NCI-H187 (cell line): ENCODE measurements at places on chromosomes 1 and 21.

DNA sequence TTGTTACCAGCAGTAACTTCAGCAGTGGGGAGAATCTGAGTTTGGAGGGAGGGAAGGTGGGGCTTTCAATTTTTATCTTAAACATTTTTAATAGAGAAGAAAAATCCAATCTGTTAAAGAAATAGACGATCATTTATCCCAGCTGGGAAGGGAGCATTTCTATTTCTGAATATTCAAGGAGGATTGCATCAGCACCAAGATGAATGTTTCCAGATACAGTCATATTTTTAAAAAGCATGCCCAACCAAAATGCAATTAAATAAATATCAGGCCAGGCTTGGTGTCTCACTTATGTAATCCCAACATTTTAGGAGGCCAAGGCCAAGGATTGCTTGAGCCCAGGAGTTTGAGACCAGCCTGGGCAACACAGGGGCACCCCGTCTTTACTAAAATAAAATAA is 1.7 kb upstream of the ATP1A4 start:
- DNase-seq = no peak

- no peak for DNase-seq
These were observed 70.8 kb upstream of the COA6 start for GRCh38 chr1:234302354-234302962.

GRCh38 chr1:204751480-204751879 is 65.9 kb upstream of the LRRN2 start:
- DNase-seq = no peak

GRCh38 chr1:84919461-84919970 is 26.5 kb upstream of the LPAR3 start:
- DNase-seq = no peak

DNA sequence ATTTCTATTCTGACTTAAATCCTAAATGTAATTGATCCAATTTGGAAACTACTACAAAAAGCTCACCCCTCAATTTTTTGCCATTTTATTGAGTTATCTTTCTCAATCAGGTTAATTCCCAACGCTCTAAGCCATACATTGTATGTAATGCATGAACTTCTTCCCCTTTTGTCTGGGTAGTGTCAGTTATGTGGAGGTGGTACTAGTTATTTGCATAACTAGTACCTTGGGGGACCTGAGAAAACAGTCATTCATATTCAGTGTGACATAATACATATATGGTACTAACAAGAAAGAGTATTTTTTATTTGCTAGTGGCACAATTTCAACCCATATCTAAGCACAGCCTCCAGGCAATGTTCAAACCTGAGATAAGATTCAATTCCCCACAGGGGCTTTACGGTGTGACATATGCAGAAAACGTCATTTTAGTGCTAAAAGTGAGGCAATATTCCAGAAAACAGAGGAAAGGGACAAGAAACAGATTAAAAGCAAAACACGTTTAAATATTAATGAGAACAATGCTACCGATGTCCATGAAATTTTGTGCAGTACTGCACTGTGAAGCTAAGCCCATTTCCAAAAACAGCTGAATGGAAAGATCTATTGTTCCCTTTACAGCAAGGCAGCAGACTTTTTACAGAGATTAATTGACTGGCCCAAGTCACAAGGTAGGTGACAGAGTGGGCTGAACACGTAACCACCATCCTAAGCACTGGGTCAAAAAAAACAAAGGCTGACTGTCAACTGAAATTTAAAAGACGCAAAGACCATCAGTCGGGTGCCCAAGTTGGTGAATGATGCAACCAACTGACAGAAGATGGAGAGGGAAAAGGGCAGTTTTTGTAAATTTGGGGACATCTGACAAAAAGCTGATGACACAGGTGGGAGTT is 1.4 kb downstream of the HLCS start:
- DNase-seq = no peak

- DNase-seq = no peak
These were observed 158.5 kb downstream of the PCBP3 start for GRCh38 chr21:45801989-45802388.

- no peak for DNase-seq
These were observed 661.5 kb upstream of the ADGRL4 start for GRCh38 chr1:79667848-79668696.

DNA sequence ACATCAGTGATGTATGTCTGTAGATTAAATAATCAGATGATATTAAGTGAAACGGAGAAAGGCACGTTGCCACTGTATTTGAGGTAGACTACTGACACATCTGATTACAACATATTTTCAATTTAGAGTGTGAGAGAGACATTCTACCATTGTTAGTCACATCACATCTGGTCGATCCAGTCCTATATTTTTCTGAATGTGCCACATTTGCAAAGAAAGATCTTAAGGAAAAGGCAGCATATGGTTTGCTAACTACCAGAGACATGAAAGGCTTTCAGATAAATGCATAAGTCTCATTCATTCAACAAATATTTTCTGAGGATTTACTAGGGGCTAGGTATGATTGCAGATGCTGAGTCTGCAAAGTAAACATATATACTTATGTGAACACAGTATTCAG is 114.3 kb upstream of the RUNX1 start:
- no peak for DNase-seq

GRCh38 chr1:57796616-57797015 is 372.8 kb upstream of the DAB1 start:
- DNase-seq = no peak

DNA sequence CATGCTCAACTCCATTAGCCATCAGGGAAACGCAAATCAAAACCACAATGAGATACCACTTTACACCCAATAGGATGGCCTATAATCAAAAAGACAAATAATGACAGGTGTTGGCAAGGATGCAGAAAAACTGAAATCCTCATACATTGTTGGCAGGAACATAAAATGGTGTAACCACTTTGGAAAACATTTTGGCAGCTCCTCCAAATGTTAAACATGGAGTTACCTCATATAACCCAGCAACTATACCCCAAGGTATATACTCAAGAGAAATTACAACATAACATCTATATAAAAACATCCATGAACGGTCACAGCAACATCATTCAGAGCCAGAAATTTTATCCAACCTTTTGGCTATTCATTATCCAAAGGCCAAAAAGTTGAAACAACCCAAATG is 11.6 kb downstream of the EIF4G3 start:
- DNase-seq = no peak

DNA sequence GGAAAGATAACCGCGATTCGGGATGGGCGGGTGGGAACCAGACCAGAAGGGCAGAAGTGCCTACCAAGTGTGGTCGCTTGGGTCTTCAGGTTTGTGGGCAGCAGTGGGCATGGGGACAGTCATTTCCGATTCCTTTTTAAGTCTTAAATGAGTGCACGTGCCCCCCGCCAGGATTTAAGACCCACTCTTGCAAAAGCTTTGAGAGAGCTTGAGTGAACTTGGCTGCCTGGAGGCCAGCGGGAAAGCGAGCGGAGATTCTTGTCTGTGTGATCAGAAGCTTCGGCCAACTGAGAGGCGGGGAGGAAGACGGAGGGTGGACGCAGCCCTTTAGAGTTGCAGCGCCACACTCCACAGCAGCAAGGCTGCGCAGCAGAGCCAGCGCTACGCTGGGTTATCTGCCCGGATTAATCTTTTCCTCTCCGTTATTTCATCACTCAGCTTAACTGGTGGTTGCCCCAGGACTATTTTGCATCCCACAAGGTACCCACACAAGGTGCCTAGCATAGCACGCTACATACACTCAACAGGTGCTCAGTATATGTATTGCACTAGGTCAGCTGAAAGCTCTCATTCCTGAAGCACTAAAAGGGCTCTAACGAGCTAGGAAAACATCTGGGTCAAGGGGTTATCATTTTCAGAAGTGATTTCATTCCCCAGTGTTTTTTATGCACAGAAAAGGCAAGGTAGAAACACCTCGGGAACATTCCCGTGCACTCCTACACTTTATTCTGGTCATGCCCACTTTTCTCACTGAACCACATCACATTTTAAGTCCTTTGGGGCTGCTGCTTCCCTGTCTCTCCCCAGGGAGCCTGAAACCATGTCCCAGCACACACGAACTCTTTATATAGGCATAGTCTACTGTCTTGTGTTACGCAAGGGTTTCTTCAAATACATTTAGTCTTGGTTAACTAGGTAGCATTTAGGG is 1.5 kb upstream of the BATF3 start:
- DNase-seq = no peak

DNA sequence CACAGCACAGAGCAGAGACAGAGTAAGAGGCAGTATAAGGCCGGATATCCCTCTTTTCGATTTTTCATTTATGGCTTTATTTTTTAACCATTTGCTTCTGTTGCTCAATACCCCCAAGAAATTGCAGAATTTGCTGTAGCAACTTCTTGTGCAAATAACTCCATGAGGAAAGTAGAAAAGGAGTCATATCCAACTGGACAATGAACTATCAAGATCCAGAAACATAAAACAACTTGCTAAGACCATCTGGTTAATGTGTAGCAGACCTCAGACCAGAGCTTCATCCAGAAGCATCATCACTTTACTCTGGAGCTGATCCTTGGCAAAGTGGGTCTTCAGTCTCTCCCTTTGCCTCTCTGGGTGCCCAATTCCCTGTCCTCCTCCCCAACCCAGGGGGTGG is 45.9 kb downstream of the ZNF697 start:
- no peak for DNase-seq

- no peak for DNase-seq
These were observed 6.9 kb upstream of the SLC45A3 start for GRCh38 chr1:205687242-205687641.

DNA sequence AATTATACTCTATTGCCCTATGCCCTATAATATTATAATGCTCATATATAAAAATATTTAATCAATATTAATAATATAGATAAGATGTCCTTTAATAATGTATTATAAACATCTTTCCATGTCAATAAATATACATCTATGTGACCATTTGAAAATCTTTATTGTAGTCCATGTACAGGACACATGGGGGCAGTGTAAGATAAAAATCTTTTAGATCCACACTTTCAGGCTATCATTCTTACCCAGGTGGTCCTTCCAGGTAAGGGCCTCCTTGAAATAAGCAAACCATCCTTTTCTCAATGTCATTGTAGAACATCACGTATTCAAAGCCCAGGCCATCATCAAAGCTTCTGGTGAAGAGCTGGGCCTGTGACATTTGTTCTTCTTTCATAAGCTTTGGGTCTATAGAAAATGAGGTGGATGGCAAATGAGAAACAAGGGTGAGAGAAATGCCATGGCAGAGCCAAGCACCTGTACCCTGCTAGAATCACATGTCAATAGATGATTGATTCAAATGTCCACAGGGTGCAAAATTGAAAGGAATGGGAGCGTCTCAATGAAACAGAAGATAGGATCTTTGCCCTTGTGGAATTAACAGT is 20.2 kb downstream of the THEM4 start:
- no peak for DNase-seq

DNA sequence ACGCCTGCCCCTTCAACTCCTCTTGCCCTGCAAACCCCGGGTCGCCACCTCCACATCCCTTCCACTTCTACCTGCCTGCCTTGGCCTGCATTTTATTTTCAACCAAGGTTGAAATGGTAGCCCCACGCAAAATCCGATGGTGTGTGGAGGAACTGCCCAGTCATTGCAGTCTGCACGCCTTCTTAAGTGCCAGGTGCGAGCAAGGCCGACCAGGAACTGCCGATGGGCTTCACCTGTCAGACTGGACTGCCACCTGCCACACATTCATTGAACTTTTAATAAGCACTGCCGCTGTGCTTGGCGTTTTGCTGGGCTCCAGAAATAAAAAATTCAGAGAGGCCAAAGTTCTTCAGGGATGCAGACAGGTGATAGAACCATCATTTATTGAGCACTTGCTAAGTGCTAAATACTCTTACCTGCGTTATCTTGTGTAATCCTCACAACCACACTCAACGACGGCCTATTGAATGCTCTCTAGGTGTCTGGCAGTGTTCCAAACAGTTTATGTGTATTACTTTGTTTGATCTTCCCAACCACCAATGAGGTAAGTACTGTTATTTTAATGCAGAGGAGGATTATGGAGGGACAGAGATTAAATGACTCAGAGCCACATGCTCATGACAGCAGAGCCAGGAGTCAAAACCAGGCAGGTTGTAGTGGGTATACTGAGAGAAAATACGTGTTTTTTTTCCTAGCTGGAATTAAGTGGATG is 36.2 kb downstream of the CACHD1 start:
- DNase-seq = peak; percentile 40

DNA sequence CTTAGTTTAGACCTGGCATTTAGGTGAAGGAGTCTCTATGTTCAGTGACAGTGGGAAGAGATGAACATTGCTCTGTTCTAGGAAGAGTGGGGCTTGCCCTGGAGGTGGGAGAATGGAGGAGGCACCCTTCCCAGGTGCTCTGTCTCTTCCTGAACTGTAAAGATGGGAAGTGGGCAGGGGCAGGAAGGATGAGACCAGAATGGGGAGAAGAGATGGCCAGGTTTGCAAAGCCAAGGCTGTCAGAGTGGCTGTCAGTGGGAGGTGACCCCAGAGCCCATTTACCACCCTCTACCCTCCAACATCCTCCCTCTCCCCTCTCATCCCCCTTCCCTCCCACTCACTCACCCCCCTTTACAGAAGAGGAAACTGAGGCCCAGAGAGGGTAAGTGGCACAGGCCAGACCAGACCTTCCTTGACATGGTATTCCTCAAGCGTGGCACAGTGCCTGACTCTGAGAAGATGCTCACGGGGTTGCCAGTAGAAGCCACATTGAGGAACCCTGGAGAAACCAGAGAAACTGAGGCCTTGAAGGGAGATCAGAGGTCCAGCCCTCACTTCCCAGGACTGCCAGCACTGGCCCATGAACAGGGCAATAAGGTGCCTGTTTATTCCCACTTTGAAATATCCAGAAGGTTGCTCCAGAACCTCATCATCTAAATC is 1.4 kb upstream of the IGSF8 start:
- DNase-seq = no peak

DNA sequence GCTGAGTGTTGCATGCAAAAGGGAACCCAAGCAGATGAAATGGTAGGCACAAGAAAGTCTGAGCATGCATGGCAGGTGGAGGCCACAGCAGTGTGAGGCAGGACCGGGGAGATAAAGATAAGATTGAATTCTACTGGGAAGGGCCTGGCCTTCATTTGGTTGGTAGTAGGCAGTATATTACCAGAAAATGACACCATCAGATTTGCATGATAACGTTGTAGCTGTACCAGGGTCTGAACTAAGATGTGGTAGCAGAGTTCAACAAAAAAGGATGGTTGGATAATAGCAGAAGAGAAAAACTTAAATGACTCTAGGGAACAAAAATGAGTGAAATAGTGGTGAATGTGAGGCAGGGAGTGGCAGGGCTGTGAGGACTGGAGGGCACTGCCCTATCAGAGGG is 75.6 kb upstream of the DNAJC6 start:
- no peak for DNase-seq

GRCh38 chr1:3359351-3359750 is 95.1 kb upstream of the ARHGEF16 start:
- peak; percentile 48 for DNase-seq

- no peak for DNase-seq
These were observed 34.6 kb downstream of the OLFML2B start for GRCh38 chr1:161989108-161989507.

DNA sequence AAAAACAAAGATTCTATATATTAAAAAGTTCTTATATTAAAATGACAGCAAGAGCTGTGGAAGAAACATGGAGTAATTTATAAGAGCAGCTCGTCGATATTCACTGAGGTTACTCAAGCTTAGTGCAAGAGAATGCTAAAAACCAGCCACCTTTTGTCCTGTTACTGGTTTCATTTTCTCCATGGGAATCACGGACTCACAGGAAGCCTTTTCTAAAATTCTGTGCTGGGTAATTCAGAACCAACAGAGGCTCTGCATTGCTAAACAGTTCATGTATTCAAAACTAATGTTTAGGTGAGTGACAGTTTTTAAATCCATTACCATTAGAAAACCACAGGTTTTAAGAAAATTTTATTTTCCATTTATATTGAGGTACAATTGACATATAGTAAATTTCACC is 147.8 kb upstream of the MAP1LC3C start:
- no peak for DNase-seq
